Right lung (tissue), 10 donors: ENCODE measurements at places on chromosomes 3 and 15.

GRCh38 chr15:64019764-64020163 lies 26.5 kb downstream of the DAPK2 start:
- no peak for DNase-seq

GRCh38 chr15:83734487-83734886 lies 80.6 kb downstream of the ADAMTSL3 start:
- DNase-seq, result no peak

DNA sequence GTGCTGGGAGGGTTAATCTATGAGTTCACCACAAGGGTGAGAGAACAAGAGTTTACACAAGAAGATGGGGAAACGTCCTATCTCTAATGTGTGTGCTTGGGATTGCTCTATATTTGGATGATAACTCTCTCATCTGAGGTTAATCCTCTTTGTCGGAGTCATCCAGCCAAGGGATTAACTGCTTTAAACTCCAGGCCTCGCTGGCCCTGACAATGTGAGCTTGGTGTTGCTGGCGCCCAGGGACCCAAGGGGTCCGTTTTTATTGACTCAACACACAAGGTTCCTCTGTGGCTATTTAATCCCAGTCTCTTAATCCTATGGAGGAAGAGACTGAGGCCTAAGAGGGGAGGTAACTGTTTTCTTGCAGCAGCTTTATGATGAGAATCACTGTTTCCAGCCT lies 14.2 kb downstream of the SV2B start:
- no peak for DNase-seq

DNA sequence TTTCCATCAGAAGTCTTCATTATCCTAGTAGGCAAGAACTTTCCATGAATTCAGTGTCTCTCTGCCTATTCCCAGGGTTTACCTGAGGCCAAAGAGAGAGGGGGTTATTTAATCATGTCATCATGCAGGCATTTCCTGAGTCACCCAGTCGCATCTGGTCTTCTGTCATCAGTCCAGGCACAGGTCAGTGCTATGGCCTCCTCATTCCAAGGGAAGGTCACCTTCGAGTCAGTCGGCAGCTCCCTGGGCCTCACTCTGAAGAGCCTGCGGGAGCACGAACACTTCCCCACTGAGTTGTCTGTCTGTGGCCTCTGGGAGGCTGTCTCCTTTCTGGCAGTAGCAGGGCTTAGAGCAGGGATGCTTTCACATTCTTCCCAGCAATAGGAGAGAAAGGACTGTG lies 26.2 kb upstream of the LRTM1 start:
- no peak for DNase-seq

GRCh38 chr3:107428051-107428858 lies 51.0 kb downstream of the CCDC54 start:
- DNase-seq, result no peak

DNA sequence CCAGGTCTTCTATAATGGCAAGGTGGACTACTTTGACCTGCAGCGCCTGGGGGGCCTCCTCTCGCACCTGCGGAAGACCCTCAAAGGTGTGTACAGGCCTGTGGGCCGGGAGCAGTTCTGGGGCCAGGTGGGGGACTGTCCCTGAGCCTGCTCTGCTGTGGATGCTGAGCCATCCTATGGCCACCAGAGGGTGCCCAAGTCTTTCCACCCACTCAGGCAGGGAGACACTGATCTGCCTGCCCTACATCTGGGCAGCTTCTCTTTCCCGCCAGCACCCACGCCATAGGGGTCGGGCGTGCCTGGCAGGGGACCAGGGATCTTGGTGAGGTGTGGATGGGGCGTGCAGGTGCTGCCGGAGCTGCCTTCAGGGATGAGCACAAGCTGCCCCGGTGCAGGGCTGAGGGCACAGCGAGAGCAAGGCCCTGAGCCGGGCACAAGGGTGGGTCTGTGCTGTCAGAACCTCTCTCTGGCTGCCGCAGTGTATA lies 14.1 kb downstream of the RNF123 start:
- peak; percentile 29 for DNase-seq

DNA sequence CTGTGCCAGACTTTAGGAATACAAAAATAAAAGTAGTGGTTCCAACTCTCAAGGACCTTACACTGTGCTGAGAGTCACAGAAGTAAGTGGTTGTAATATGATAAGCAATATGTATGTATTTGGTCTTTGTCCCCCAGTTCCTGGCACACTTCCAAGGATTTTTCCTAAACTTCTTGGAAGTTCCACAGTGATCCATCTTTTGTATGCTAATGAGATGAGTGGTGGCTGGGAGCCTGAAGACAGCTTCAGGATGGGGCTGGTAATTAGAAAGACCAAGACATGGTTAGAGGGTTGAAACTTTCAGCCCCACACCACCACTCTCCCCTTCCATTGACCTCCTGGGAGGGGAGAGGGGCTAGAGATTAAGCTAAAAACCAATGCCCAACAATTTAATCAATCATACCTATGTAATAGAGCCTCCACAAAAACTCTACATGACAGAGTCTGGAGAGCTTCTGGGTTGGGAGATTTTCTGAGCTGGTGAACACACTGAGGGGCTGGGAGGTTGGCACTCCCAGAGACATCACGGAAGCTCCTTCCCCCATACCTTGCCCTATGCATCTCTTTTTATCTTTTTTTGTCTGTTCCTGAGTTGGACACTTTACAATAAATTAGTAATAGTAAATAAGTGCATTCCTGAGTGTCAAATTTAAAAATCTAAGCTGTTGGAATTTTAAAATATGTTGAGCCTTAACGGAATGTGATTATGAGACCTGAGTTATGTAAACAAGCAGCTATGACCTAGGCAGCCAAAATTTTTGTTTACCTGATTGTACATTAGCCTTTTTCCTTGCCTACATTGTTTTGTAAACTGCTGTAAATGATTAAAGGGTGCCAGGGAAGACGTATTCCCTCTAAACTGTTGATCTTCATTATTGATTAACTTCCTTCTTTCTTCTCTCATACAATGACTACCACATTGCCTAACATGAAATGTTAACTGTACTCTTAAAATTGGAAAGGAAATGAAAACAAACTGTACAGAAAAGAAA lies 24.3 kb downstream of the CD200R1L start:
- no peak for DNase-seq

DNA sequence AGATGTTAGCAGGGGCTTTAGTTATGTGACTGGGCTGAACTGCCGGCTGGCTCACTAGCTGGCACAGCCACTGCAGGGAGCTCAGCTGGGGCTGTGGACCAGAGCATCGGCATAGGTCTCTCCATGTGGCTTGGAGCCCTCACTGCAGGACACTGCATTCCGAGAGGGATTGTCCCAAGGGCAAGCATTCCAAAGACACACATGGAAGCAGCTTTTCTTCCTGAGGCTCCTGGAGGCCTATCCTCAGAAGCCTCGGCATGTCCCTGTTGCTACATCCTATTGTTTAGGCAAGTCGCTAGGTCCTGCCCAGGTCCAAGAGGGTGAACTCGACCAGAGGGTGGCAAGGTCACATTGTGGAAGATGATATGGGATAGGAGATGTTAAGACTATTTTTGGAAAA lies 209.8 kb downstream of the PLCL2 start:
- no peak for DNase-seq

DNA sequence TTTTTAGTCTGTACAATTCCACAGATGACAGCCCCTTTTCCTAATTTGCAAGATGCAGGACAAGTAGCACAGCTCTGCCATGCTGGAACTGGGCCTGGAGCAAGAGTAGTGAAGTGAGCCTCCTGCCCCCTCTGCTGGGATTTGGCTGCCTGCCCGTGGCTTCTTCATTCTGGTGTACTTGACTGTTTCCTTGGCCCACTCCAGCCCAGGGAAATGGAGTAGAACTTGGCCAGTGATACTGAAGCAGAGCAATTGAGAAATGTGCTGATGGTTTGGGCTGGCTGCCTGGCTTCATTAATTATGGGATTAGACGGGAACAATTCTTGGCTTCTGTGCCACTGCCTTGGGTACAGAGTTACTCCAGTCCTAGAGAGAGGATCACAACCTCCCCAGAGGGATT lies 2.8 kb downstream of the GPD1L start:
- peak; percentile 90 for DNase-seq

DNA sequence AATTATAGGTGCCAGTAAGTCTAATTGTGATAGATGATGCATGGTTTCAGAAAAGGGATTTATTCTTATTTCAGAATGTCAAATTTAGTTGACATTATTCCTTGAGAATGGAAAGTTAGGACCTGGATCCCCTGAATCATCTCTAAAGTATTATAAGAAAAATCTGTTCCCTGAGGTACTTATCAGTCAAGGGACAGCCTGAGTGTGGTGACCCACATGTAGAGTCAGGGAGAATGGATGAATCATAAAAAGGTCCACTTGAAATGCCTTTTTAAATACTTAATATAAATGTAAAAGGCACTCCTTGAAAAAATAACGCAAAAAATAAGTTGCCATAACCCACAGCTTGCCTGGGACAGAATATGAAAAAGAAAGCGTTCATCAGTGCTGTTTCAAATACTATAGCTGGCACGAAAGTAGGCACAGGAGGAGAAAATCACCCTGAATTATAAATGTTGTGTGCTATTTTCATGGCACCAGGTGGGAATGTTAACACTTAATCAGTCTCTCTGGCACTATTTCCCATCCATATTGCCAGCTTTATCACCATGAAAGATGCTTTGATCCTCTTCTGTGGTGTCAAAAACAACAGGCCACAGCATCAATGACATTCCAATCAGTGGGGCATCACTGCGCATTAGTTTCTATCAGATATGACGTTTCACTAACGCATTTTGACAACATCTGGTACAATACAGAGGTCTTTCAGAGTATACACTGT lies 208.5 kb downstream of the EPHA3 start:
- DNase-seq, result no peak

DNA sequence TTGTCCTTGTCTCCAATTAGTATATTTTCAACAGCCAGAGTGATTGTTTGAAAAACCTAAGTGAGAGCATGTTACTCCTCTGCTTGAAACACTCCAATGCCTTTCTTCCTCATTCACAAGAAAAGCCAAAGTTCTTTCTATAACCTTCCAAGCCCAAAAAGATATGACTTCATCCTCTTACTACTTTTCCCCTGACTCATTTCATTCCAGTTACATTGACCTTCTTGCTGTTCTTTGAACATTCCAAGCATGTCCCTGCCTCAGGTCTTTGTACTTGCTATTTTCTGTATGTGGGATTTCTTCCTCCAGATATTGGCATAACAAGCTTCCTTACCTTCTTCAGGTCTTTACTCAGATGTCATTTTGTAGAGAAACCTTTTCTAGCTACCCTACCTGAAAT lies 28.3 kb downstream of the EHHADH start:
- no peak for DNase-seq

- DNase-seq, result no peak
These were observed 158.4 kb upstream of the CCDC54 start for GRCh38 chr3:107218864-107219269.

GRCh38 chr3:37765591-37766488 lies 95.8 kb upstream of the CTDSPL start:
- DNase-seq, result peak; percentile 46

DNA sequence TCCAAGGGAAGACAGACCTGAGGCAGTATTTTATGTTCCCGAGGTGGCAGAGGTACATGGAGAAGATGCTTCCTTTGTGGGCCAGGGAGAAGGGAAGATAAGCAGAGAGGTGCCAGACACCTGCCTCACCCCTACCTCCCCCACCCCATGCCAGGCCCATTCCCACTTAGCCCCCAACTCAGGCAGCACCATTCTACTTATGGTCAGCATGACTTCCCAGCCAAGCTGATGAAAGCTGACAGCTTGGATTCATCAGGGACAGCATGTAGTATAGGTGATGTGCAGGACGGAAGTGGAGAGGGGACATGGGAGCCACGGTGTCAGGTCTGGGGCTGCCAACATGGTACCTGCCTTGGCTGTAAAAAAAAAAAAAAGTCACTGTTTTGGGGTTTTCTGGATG lies 57.5 kb upstream of the CSPG4 start:
- DNase-seq, result no peak

- no peak for DNase-seq
These were observed 8.1 kb downstream of the SPATA12 start for GRCh38 chr3:57068437-57069089.

DNA sequence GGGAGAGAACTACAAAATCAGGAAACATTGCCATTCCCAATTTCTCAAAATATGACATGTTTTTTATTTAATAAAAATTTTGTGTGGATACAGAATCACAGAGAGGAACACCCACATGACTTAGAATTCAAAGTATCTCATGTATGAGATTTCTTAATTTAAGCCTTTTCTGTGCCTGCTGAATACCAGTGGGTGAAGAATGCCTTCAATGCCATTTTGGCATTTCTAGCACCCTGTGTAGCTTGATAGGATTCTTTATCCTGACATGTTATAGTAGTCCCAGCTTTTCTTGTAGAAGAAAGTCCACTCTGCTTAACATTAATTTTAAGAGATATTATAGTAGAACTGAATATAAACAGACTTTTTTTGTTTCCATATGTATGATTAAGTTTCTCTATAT lies 3.1 kb upstream of the SLMAP start:
- no peak for DNase-seq

- no peak for DNase-seq
These were observed 17.9 kb downstream of the ETFA start for GRCh38 chr15:76293361-76293760.

GRCh38 chr3:171049861-171050444 lies 23.4 kb upstream of the SLC2A2 start:
- DNase-seq, result peak; percentile 46

GRCh38 chr15:62541846-62542245 lies 376.8 kb upstream of the C2CD4B start:
- no peak for DNase-seq

DNA sequence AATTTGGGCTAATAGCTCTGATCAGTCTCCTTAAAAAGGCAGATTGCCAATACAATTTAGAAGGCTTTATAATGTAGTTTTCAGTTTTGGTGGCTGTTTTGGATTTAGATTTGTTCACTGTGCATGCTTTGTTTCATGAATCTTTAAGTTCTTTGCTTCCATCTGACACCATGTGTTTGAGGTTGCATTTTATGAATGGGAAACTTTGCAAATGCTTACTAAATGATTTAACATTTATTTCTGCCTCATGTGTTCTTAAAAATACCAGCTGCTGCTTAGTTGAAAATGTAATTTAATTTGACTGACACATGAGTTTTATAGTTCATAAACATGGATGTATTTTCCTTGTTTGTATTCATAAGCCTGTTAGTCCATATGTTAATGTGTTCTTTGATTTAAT lies 78.6 kb downstream of the RNF13 start:
- DNase-seq, result no peak

DNA sequence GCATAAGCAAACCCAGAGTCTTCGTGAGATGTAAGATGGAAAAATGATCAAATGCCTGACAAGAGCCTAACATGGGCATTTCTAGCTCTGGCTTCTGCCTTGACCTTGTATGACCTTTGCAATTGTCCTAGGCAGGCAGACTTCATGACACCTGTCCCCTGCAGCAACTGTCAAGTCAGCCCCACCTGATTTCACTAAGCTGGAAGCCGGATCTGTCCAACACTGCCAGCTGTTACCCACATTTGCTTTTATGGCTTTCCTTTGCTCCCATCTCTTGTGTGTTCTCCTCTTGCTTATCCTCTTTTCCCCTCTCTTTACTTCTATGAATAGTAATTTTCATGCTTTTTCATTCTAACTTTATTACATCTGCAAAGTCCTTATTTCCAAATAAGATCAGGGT lies 48.5 kb upstream of the TNIK start:
- DNase-seq, result no peak

- DNase-seq, result no peak
These were observed 25.2 kb downstream of the GASK1A start for GRCh38 chr3:43004282-43004681.
